Lung (tissue), 17 donors: ENCODE measurements at places on chromosomes 4 and X. TPM values are rescaled to one million over a fixed set of nuclear protein-coding genes. Genes with fewer than 3 reads are reported as not detected.

DNA sequence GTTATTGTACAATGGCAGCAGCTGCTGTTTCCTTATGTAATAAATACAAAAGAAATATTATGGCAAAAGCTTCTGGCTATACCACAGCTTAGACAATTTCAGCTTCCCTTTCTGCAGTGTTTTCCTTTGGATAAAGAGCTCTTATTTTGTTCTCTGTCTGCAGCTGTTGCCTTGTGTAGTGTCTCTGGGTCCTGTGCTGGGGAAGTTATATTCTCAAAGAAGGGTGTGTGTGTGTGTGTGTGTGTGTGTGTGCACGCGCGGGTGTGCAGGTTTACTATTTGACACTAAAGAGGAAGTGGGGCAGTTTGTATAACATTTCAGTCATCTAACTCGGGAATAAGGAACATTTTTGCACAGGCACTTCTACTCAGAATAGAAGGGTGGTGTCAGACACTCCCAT, 83.6 kb downstream of the REPS2 start:
- H3K4me3 ChIP-seq = no peak overlapping the region
- H3K27ac ChIP-seq = no peak overlapping the region
- no peaks in the 10 kb centered on the region for H3K4me1 ChIP-seq
- peaks cover 56% of the 10 kb centered on the region for H3K27me3 ChIP-seq
- no peak for DNase-seq

DNA sequence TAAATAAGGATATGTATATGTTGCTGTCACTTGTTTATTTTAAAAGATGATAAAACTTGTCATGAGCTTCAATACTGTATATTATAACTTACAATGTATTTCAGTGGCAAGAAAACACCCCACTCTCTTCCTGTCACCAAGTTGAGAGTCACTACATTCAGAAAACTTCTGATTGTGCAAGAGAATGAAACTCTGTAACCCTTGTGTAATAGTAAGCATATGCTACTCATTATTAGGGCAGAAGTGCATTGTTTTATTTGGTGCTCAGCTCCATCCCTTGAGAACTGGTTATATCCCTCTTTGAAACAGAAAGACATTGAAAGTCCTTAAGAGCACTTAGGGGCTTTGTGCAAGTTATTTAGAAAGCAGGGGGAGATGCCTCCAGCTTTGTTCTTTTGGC, 594.5 kb downstream of the ARAP2 start:
- H3K4me1 ChIP-seq = no peaks in the 10 kb centered on the region
- H3K27ac ChIP-seq = no peak overlapping the region
- H3K36me3 ChIP-seq = no peaks in the 10 kb centered on the region
- no peaks in the 10 kb centered on the region for H3K27me3 ChIP-seq
- H3K4me3 ChIP-seq = no peak overlapping the region

GRCh38 chr4:142718981-142719380, 127.1 kb downstream of the INPP4B start:
- H3K27me3 ChIP-seq = no peaks in the 10 kb centered on the region
- no peak overlapping the region for H3K27ac ChIP-seq
- DNase-seq = no peak
- H3K4me1 ChIP-seq = peaks cover 4% of the 10 kb centered on the region
- no peak overlapping the region for H3K4me3 ChIP-seq
- H3K36me3 ChIP-seq = no peaks in the 10 kb centered on the region

DNA sequence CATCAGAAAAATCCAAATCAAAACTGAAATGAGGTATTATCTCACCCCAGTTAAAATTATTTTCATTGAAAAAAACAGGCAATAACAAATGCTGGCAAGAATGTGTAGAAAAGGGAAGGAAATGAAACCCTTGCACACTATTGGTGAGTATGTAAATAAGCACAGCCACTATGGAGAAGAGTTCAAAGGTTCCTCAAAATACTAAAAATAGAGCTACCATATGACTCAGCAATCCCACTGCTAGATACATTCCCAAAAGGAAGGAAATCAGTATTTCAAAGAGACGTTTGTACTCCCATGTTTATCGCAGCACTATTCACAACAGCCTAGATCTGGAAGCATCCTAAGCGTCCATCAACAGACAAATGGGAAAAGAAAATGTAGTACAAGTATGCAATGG, 932.4 kb downstream of the PCDH18 start:
- no peaks in the 10 kb centered on the region for H3K27me3 ChIP-seq
- no peaks in the 10 kb centered on the region for H3K36me3 ChIP-seq
- H3K4me3 ChIP-seq = no peak overlapping the region
- no peak for DNase-seq

- DNase-seq = peak; percentile 74
- H3K36me3 ChIP-seq = no peaks in the 10 kb centered on the region
- peaks cover 2% of the 10 kb centered on the region for H3K4me1 ChIP-seq
- H3K27me3 ChIP-seq = no peaks in the 10 kb centered on the region
- H3K4me3 ChIP-seq = no peak overlapping the region
- no peak overlapping the region for H3K27ac ChIP-seq
These were observed 68.0 kb downstream of the OPHN1 start for GRCh38 chrX:68365341-68365740.

- no peaks in the 10 kb centered on the region for H3K27me3 ChIP-seq
- no peak for DNase-seq
- no peaks in the 10 kb centered on the region for H3K4me1 ChIP-seq
- no peak overlapping the region for H3K4me3 ChIP-seq
- H3K27ac ChIP-seq = no peak overlapping the region
These were observed 16.0 kb downstream of the UBA6 start for GRCh38 chr4:67684839-67685531.

- peak overlapping the region; percentile 96 for H3K4me3 ChIP-seq
- H3K36me3 ChIP-seq = peaks cover 13% of the 10 kb centered on the region
- peak overlapping the region; percentile 91 for H3K27ac ChIP-seq
- peak; percentile 75 for DNase-seq
These were observed 3.2 kb downstream of the SPRY1 start for GRCh38 chr4:123399627-123400358.

DNA sequence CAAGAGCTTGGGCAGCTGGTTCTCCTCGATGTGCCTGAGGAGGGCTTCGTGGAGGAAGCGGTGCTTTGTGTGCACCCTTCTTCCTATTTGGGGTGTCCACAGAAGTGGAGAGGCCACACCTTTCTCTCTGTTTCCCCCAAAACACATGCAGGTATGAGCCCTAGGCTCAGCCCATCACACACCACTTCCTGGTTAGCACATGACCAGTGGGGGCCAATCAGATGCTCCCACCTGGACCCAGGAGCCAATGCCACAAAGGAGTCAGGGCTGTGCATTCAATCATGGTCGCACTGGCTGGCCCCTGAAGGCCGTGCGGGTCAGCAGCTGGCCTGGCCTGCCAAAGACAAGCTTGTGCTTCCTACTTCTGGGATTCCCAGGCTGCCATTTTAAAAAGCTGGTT, 51.4 kb downstream of the PPP2R2C start:
- H3K4me3 ChIP-seq = no peak overlapping the region
- no peaks in the 10 kb centered on the region for H3K27me3 ChIP-seq
- no peak for DNase-seq
- no peak overlapping the region for H3K27ac ChIP-seq
- no peaks in the 10 kb centered on the region for H3K36me3 ChIP-seq

- no peak overlapping the region for H3K27ac ChIP-seq
- DNase-seq = no peak
- H3K4me3 ChIP-seq = no peak overlapping the region
- H3K27me3 ChIP-seq = no peaks in the 10 kb centered on the region
- no peaks in the 10 kb centered on the region for H3K36me3 ChIP-seq
These were observed 472.0 kb downstream of the ARAP2 start for GRCh38 chr4:35772291-35772690.

GRCh38 chrX:24219320-24219719, 69.8 kb downstream of the ZFX start:
- peaks cover 5% of the 10 kb centered on the region for H3K36me3 ChIP-seq
- DNase-seq = no peak
- peaks cover 4% of the 10 kb centered on the region for H3K27me3 ChIP-seq
- no peaks in the 10 kb centered on the region for H3K4me1 ChIP-seq
- no peak overlapping the region for H3K4me3 ChIP-seq

GRCh38 chr4:43014256-43014655, 121.7 kb downstream of the GRXCR1 start:
- no peaks in the 10 kb centered on the region for H3K4me1 ChIP-seq
- no peaks in the 10 kb centered on the region for H3K27me3 ChIP-seq
- no peak overlapping the region for H3K27ac ChIP-seq
- H3K36me3 ChIP-seq = no peaks in the 10 kb centered on the region
- H3K4me3 ChIP-seq = no peak overlapping the region

DNA sequence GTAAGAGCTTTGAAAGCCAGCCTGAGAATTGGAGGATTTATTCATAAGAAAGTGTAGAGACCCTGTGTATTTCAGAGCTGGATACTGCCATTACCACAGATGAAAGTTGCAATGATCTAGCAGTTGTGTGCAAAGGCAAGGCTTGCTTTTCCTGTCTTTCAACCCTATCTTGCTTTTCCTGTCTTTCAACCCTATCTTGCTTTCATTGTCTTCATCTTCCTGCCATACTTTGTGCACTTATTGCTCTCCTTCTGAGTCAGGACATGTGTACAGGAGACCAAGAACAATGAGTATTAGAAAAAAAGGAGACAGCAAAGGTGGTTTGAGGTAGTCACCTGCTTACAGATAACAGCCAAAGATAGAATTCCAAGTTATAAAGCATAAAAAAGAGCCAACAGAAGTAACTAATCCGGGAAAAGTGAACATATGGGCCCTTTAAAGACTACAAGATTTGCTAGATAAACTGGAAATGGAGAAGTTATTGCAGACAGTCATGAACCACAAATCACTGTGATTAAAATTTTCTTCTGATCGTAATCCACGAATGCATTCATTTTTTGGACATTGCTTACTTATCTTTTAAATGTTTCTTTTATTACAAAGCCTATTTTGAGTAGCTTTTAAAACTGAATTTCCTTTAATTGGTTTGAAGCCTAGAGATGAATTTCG, 17.2 kb downstream of the C1QTNF7 start:
- H3K4me3 ChIP-seq = no peak overlapping the region
- H3K4me1 ChIP-seq = no peaks in the 10 kb centered on the region
- no peaks in the 10 kb centered on the region for H3K36me3 ChIP-seq

- no peak for DNase-seq
- no peaks in the 10 kb centered on the region for H3K27me3 ChIP-seq
These were observed 157.6 kb downstream of the DCLK2 start for GRCh38 chr4:150235808-150236271.

DNA sequence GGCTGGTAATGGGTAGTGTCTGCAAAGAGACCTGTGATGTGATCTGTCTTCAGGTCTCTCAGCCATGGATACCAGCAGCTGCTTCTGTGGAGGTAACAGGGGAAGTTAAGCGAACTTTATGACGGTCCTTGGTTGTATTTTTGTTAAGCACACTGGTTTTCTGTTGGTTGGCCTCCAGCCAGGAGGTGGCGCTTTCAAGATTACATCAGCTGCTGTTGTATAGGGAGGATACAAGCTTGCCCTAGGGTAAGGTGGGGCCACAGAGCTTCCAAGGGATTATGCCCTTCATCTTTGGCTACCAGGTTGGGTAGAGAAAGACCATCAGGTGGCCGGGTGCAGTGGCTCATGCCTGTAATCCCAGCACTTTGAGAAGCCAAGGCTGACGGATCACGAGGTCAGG, 834.2 kb upstream of the GALNTL6 start:
- no peak overlapping the region for H3K27ac ChIP-seq
- H3K4me3 ChIP-seq = no peak overlapping the region
- no peaks in the 10 kb centered on the region for H3K4me1 ChIP-seq
- no peak for DNase-seq

DNA sequence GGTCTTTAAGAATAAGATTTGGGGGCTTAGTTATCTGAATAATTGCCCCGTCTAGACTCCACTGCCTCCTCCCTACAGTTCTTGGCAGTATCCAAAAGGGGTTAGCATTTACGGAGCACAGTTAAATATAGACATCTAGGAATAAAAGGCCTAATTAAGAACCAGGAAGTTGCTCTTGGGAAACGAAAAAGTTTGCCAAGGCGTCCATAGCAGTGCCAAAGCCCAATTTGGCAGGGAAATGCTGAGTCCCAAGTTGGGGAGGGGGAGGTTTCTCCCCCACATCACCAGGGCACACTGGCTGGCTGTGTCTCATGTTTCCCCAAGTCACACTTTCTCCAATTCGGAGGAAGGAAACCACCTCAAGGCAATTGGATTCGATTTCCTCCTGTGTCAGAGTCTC, 338.7 kb downstream of the FBXW7 start:
- no peak overlapping the region for H3K4me3 ChIP-seq
- H3K4me1 ChIP-seq = no peaks in the 10 kb centered on the region
- no peaks in the 10 kb centered on the region for H3K27me3 ChIP-seq
- no peak for DNase-seq
- H3K36me3 ChIP-seq = no peaks in the 10 kb centered on the region
- peak overlapping the region; percentile 0 for H3K27ac ChIP-seq

The BST1 gene
- 4.1 TPM for polyA plus RNA-seq

The LETM1 gene
- polyA plus RNA-seq = 21.7 TPM

The PCSK1N gene
- polyA plus RNA-seq = 1.6 TPM

The DCX gene
- not detected for polyA plus RNA-seq

The ADRA2C gene
- polyA plus RNA-seq = 2.2 TPM

The MOB1B gene
- 7.7 TPM for polyA plus RNA-seq

The HSFX2 gene
- polyA plus RNA-seq = 0.61 TPM

The CSN1S1 gene
- polyA plus RNA-seq = 0.09 TPM
